Adrenal gland (tissue), 19 donors: ENCODE measurements at places on chromosomes 2 and 18. TPM values are rescaled to one million over a fixed set of nuclear protein-coding genes. Genes with fewer than 3 reads are reported as not detected.

The CNGA3 gene
- total RNA-seq: not detected

DNA sequence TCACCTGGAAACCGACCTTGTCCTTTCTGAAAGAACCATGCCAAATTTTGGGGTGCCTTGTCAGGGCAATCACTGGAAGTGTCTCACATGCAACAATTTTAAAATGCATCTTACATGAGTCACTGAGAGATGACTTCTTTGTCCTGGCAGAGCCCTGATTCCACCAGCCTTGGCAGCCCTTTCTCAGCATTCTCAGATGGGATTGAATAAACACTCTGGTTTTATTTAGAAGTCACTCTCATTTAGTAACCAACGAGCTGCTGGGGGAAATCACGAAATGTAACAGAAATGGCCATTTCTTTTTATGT is 3.8 kb upstream of the ATP8B1 start:
- DNase-seq: peak; percentile 80

DNA sequence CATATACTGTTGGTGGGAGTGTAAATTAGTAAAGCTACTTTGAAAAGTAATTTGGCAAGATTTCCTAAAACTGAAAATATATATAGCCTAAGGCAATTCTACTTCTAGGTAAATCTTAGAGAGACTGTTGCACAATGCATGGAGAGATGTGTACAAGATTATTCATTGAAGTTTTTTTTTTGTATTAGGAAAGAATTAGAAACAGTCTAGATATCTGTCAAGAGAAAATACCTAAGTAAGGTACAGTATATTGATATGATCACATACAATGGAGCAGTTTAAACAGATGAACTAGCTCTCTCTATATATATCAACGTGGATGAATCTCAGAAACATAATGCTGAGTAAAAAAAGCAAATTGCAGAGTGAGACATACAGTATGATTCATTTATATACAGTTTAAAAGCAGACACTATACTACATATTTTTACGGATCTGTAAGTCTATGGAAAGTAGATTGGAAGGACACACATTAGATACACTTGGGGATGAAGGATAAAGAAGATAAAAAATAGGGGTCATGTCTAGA is 59.3 kb upstream of the ACVR1 start:
- no peak for DNase-seq

DNA sequence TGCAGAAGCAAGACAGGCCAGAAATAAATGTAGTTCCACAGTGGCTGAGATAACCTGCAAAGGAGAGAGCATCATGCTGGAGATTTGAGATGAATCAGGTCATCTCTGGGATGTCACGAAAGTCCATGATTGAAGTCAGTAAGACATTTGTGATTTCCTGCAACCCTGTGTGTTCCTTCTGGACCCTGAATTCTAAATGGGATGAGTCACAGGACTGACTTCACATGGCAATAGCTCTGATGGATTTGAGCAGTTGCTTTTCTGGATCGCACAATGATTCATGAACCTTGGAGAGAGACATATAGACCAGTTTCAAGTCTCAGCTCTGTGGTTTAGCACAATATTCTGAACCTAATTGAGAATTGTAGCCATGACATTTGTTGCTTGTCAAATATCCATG is 102.9 kb downstream of the TSN start:
- DNase-seq: no peak

DNA sequence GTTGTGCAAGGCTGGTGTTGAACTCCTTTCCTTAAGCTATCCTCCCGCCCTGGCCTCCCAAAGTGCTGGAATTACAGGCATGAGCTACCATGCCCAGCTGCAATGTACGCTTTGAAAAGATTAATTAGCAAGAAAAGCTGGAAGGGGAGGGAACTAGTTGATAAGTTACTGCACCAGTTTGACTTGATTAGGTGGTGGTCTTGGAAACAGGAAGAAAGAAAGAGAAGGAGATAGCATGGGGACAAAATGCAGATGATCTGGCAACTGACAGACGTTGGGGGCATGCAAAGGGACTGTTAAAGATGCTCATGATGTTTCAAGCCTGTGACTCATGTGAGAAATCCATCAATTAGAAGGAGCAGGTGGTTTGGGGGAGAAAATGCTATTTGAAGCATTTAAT is 68.6 kb downstream of the PLEKHM3 start:
- DNase-seq: no peak

The RGPD3 gene
- total RNA-seq: 0.06 TPM

GRCh38 chr2:70068119-70068518 is 19.2 kb upstream of the PCBP1 start:
- no peak for DNase-seq

DNA sequence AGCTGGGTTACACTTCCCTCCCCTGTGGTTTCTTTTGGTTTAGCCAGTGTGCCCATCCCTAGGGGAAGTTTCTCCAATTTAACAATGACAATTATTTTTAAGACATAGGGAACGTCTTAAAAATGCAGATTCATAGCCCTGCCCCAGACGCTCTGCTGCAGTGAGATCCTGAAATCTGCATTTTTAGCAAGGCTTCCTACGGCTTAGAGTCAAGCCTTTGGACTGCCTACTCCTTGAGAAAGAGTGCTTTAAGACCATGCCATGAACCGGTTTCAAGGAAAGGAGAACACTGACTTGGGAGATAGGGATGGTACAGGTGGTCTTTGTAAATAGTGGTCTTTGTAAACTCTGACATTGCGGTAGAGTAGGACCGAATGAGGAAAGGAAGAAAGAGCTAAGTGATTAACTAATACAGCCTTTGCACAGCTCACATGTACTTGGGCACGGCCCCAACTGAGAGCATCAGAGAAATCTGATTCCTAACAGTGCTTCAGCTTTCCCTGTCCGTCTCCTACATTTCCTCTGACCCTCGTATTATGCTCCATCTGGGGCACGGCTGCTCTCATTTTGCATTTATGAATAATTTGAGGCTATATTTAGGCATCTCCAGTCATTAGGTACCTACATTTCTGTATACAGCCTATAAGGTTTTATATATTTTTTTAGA is 217.6 kb upstream of the TANK start:
- no peak for DNase-seq

GRCh38 chr2:131154071-131154531 is 49.0 kb downstream of the PLEKHB2 start:
- peak; percentile 39 for DNase-seq

The DSG4 gene
- not detected for total RNA-seq

DNA sequence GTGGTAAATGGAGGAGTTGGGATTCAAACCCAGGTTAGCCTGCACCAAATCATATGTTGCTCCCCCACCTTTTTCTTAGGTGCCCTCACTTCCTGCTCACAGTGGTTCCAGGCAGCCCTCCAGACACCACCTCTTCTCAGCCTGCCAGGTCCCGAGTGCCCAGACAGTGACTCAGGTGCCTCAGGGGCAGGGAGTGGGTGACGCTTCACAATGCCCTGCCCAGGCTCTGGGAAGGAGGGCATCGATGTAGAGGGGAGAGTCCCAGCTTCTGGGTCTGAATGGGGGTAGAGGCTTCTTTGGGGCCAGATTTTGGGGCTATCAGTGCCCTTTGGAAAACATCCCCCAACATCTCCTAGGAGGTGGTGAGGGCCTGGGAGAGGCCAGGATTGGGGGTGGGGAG is 5.2 kb upstream of the DNAJB2 start:
- peak; percentile 51 for DNase-seq
